ENCODE measurements at places on chromosomes 5 and 9.

DNA sequence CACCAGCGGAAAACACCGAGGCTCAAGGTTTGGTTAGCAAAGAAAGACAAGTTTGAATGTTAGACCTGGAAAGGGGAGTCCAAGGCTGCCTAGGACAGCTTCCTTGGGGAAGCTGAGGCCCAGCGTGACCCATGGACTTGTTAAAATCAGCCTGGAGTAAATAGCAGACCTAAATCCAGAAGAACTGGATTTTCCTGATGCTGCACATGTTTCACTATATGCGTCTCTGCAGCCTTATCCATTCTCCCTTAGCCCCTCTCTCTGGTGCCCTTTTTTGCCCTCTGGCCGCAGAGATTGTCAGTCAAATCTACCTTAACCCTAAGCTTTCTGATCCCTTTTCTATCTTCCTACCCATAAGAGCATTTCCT is 119.9 kb downstream of the NTRK2 start:
- DNase-seq: no peak

- no peak for DNase-seq
Measured at GRCh38 chr9:81826517-81826906, 101.7 kb upstream of the SPATA31D4 start.

DNA sequence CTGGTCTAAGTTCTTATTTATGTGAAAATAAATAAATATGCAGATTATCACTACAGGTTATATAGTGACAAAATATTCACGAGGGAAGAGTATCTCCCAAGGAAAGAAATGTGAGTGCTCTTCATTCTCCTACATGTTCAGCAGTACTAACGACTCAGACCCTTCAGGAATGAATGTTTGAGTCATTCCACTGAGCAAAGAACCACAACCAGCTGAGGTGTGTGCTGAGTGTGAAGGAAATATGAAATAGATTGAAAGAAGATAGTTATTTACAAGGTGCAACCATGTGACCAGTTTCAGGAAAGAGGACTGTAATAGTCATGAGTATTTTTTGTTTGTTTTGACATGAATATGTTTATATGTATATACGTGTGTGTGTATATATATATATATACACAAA is 228.7 kb downstream of the TUSC1 start:
- DNase-seq: no peak

DNA sequence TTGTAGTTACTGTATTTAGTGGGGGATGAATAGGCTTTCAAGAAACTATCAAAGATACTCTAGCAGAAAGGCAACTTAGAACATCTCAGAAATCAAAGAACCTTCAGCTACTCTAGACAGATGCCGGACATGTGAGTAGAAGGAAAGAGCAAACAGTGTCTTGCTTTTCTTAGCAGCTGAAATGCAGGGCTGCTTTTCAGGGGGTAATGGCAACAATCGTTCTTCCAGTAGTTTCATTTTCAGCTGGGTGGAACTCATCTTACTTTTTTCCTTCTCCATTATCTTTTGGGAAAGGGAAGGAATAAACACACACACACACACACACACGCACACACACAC is 281.6 kb downstream of the CRB2 start:
- DNase-seq: no peak

- DNase-seq: no peak
Measured at GRCh38 chr5:126368239-126368812, 54.9 kb upstream of the GRAMD2B start.

DNA sequence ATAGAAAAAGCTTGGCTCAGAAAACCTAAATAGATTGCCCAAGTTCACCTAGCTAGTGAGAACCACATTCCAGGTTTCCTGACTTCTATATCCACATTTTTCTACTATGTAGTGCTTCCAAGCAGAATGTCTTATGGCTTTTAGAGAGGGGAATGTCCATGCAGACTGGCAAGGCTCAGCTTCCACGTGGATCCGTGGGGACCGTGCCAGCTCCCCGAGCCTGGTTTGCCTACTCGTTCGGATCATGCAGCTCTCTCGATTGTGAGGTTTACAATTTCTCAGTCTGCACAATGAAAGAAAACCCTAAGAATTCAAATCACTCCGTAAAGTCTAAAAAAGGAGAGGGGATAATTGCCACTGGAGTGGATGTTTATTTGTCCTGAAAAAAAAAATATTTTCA is 256.5 kb upstream of the NR4A3 start:
- no peak for DNase-seq

DNA sequence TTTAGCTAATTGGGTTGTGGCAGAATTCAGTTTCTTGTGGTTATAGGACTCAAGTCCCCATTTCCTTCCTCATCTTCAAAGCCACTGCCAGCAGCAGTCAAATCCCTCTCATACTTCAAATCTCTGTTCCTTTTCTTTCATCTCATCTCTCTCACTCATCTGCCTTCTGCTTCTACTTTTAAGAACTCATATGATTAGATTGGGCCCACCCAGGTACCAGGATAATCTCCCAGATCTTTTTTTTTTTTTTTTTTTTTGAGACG is 8.0 kb upstream of the REEP5 start:
- DNase-seq: peak; percentile 88

- DNase-seq: no peak
Measured at GRCh38 chr5:122180863-122181548, 51.7 kb downstream of the ZNF474 start.

DNA sequence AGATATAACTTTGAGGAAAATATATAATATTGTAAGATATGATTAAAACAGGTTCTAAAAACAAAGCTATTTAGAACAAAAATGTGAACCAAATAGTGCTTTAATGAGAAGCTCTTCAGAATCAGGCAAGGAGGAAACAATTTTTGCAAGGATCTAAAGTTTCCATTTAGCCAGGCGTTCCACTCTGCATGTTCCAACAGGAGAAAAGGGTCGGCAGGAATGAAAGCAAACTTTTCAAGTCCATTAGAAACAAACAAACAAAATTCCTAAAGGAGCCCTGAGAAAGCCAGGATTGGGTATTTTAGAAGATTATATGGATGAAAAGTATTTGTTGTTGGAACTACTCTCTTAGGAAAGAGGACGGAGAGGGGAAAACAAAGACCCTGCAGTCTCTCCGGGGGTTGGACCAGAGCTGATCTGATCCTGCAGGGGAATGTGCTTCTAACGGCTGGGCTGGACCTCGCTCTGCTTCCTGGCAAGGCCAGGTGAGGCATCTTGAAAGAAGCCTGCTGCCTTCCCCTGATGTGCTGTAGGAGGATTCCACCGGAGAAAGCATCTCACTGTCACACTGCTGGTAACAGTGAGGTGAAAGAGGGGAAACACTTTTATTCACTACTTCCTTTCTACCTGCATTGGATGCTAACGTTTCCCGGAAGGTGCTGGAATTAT is 94.6 kb downstream of the PRRT1B start:
- DNase-seq: no peak

- no peak for DNase-seq
Measured at GRCh38 chr5:167355346-167355745, 936.1 kb upstream of the WWC1 start.

GRCh38 chr9:116774421-116775180 is 87.5 kb downstream of the TRIM32 start:
- DNase-seq: no peak

DNA sequence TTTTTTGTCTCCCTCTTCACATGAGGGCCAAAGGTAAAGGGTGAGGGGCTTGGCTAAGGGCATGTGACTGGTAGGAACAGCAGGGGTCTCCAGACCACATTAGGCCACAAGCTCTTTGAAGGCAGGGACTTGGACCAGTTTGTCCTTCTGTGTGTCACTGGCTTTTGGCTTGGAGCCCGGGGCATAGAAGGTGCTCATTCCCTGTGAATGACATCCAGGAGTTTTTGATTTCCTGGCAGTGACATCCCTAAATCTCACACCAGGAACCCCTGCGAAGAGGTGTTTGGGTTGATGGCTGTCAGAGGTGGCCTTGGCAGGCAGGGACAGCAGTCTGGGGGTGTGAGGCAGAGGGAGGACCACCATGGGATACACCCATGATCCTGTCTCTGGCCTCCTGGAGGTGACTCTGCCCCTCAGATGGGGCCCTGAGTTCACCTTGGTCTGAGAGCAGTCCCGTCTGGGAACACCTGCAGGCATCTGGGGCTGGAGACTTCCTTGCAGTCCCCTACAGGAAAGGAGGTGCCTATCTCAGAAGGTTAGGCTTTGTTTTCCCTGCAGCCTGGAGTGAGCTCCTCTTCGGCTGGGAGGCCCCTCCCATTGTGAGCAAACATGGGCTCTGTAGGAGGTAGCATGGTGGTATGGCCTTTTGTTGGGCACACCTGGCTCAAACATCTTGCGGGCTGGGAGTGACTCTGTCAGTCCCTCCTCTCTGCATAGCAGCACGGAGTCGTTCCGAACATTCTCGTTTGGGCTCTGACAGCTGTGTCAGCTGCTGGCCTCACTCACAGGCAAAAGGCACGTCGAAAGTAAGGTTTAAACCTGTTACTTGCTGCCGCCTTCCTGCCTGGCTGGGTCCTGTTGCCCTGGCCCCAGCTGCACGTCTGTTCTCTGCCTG is 38.6 kb upstream of the PITX1 start:
- no peak for DNase-seq

DNA sequence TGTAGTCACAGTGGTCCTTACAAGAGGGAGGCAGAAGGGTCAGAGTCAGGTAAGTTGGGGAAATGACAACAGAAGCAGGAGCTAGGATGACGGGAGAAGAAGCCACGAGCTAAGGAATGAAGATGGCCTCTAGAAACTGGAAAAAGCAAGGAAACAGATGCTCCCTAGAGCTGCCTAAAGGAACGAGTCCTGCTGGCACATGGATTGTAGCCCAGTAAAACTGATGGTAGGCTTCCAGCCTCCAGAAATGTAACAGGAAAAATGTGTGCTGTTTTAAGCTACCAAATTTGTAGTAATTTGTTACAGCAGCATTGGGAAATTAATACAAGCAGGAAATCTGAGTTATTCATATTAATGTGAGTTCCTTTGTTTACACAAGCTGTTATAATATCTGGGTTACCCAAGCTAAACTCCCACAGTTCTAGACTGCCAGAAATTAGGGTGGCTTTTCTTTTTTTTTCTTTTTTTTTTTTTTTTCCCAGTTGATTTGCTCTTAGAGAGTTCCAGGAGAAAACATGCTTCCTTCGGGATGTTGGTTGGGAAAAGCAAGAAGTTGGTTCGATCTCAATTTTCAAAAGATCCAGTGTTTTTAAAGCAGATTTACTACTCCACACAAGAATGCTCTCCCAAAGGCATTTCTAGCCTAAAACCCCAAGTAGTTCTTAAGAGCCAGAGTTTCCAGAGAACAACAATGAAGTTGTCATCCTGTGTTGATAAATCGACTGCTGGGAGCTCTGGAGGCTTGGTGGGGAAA is 400.0 kb upstream of the SLC24A2 start:
- DNase-seq: no peak

GRCh38 chr5:150918613-150919012 is 13.8 kb upstream of the ZNF300 start:
- DNase-seq: no peak

DNA sequence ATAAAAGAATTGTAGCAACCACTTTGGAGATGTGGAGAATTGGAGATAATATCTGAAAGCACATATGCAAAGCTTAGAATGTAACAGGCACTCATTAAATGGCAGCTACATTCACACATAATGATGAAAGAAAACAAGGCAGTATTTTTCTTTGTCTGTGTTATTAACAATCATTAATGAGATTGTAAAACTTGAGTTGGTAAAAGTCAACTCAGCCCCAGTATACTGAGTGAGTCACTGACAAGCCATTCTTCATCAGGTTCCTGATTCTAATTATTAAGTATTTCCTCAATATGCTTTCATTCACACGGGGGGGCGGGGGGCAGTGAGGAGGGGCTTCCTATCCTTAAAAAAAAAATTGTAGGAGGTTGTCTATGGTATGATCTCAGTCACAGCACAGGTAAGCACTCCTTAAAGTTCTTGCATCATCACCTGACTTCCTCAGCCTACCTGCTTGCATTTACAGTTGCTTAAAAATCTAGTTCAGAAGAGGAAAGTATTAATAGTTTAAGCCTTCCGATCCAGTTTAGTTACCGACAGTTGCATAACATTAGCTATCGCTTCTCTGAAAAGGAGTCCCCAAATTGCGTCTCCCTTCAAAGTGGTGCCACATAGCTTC is 379.8 kb downstream of the EFNA5 start:
- DNase-seq: no peak

DNA sequence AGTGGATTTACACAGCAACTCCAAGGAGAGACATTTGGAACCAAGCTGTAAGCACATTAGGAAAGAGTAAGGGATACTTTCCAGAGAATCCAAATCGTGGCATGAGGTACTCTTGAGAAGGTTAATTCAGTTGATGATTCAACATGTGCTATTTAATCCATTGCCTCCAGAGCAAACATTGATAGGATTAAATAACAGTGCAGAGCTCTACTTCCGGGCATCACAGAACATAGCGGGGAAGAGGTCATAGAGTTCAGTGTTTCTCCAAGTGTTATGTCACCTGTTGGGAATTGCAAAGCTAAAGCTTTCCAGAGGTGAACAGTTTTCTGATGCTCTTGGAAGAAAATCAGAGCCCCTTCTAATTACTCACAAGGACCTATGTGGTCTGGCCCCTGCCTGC is 127.5 kb downstream of the PPP2R2B start:
- DNase-seq: no peak

DNA sequence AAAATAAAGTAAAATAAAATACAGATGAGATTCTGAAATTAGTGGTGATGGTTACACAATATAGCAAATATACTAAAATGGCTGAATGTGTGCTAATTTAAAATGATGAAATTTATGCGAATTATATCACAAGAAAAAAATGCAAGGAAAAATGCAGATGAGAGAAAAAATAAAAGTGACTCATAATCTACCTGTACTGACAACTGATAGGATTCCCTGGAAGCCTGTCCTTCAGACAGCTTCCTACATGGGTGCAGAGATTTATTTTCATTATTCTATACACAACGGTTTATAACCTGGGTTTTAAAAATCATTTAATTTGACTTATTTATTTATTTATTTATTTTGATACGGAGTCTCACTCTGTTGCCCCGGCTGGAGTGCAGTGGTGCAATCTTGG is 5.8 kb upstream of the NCS1 start:
- DNase-seq: no peak

DNA sequence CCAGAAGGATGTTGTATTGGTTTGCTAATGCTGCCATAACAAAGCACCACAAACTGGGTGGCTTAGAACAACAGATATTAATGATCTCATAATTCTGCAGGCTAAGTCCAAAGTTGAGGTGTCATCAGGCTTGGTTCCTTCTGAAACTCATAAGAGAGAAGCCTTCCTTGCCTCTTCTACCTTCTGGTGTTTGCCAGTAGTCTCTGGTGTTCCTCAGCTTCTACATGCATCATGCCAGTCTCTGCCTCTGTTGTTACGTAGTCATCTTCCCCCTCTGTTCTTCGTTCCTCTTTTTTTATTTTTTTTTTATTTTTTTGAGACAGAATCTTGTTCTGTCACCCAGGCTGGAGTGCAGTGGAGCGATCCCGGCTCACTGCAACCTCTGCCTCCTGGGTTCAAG is 61.8 kb downstream of the LRRC70 start:
- no peak for DNase-seq

DNA sequence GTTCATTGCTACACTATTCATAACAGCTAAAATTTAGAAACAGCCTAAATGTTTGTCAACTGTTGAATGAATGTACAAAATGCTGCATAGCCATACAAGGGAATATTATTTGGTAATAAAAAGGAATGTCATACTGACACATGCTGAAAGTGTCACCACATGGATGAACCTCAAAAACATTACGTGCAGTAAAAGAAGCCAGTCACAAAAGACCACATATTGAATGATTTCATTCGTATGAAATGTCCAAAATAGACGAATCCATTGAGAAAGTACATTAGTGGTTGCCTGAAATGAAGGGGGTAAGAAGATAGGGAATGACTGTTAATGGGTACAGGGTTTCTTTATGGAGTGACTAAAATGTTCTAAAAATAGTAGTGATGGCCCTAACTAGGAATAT is 11.6 kb upstream of the ECM2 start:
- no peak for DNase-seq

- DNase-seq: peak; percentile 2
Measured at GRCh38 chr5:147805030-147805454, 22.5 kb upstream of the JAKMIP2 start.

- DNase-seq: no peak
Measured at GRCh38 chr5:6785161-6785860, 72.1 kb downstream of the TENT4A start.

Measured in T-helper 2 cell (primary cell).